Smooth muscle cell of the umbilical artery (primary cell): ENCODE measurements at places on chromosomes 5 and 9. TPM values are rescaled to one million over a fixed set of nuclear protein-coding genes. Genes with fewer than 3 reads are reported as not detected.

The CREB3 gene
- 97.4 and 118 TPM in 2 replicates for total RNA-seq

The NR4A3 gene
- total RNA-seq: 0.30 and 0.46 TPM in 2 replicates

The ZBTB5 gene
- 7.1 and 7.3 TPM in 2 replicates for total RNA-seq

The BRD3OS gene
- 16.3 and 19.1 TPM in 2 replicates for total RNA-seq

The WHRN gene
- total RNA-seq: 2.3 and 2.7 TPM in 2 replicates

The CCIN gene
- 2.7 and 4.8 TPM in 2 replicates for total RNA-seq

The LHFPL2 gene
- 99.6 and 102 TPM in 2 replicates for total RNA-seq

The SPARC gene
- total RNA-seq: 2,182 and 3,745 TPM in 2 replicates

The BTNL3 gene
- total RNA-seq: not detected in 2 replicates

The PHF24 gene
- 0.05 and 0.30 TPM in 2 replicates for total RNA-seq

The IL5 gene
- not detected in 2 replicates for total RNA-seq

The MVB12B gene
- 5.3 and 6.0 TPM in 2 replicates for total RNA-seq

The RNF183 gene
- not detected in 2 replicates for total RNA-seq

The OMD gene
- total RNA-seq: not detected in 2 replicates

The IL3 gene
- not detected in 2 replicates for total RNA-seq

The TLX3 gene
- total RNA-seq: not detected in 2 replicates

The CHD1 gene
- 48.4 and 88.7 TPM in 2 replicates for total RNA-seq

The MED10 gene
- total RNA-seq: 9.9 and 10.1 TPM in 2 replicates

The OLFM1 gene
- total RNA-seq: 2.4 and 2.9 TPM in 2 replicates
